SIG-M5 (cell line): ENCODE measurements at places on chromosomes 5 and 9.
A peak's percentile ranks its signal among the peaks of the same experiment; 100 is the strongest.

DNA sequence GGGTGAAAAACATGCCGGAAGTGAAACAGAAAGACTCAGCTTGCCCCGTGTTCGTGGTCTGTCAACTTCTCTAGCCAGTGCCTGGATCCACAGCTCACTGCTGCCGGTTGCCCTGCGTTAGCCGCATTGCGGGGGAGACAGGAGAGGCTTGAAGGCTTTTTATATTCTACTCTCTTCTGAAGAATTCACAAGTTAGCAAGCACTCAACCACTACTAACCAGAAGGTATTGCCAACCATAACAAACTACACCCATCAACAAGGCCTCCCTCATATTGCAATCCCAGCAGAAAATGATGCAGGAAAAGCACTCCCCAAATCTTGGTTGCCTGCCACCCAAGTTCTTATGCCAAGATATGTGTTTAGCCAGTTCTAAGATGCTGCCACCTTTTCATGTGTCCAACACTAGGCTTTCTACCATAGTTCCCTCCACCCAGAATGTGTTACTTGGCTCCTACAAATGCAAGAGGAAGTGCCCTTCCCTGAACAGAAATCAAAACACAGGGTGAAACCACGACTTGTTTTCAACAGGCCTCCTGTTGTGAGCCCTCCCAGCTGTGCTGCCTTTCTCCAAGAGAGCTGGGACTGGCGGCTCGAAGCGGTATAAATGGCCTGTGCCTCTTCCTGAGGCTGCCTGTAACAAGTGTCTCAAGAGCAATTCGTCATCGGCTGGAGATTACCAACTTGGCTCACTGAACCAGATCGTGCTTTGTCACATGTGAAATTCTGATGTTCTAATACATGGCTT lies 129.0 kb downstream of the SNX18 start:
- peak; percentile 95 for DNase-seq

- no peak for DNase-seq
Observed at GRCh38 chr5:7886849-7887475, 18.0 kb downstream of the MTRR start.

DNA sequence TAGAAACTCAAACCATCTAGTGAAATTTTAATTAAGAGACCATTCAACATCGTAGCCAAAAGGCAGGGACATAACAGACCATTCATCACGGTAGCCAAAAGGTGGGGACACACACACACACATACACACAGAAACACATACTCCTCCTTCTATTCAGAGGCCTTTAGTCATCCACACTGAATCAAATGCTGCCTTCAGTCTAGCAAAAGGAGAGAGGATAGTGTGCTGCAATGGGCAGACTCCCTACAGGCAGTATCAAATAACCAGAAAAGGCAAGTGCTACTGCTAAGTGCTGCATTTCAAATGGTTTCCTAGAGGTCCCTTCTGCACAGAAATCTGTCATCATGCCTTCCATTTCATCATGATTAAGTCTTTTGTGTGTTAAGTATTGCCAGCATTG lies 303.9 kb downstream of the TRIM32 start:
- no peak for DNase-seq

DNA sequence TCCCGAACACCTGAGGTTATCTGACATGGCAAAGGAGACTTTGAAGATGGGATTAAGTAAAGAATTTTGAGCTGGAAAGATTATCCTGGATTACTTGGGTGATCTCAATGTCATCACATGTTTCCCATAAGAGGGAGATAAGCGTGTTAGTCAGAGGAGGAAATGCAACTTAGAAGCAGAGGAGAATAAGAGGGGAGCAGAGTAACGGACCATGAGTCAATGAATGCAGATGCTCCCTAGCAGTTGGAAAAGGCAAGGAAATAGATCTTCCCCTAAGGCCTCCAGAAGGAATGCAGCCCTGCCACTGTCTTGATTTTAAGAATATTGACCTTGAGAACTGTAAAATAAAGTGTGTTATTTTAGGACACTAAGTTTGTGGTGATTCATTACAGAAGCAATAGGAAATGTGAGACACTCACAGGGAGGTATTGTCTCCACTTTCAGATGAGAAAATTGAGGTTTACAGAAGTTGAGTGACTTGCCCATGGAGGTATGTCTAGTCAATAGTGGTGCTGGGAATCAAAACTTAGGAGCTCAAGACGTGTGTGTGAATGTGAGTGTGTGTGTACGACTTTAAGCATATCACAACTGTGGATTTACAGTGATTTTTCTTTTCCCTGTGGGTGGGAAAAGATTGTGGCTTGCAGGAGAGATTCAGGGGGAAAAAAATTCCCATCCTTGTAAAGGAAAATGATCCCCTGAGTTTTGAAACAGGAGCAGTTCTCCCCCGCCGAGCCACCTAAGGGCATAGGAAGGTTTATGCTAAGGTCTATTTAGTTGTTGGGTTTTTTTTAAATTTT lies 125.3 kb downstream of the TRIM32 start:
- DNase-seq, result no peak

DNA sequence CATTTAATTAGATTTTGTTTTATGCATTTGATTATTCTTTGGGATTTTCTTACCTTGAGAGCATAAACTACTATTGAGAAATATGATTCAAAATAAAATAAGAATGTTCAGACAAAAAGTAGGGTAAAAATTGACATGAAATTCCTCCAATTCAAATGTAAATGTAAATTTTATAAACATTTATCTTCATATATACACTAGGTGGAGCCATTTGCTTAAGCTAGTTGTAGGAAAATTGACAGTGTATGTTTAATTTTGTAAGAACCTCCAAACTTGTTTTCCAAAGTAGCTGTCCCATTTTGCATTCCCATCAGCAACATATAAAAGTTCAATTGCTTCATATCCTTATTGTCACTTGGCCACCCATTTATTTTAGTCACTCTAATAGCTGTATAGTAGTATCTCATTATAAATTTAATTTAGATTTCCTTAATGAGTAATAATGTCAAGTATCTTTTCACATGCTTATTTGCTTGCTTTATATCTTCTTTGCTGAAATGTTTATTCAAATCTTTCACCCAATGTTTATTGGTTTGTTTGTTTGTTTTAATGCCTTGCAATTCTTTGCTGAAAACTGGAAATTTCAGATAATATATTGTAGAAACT lies 37.6 kb upstream of the SLCO6A1 start:
- no peak for DNase-seq

DNA sequence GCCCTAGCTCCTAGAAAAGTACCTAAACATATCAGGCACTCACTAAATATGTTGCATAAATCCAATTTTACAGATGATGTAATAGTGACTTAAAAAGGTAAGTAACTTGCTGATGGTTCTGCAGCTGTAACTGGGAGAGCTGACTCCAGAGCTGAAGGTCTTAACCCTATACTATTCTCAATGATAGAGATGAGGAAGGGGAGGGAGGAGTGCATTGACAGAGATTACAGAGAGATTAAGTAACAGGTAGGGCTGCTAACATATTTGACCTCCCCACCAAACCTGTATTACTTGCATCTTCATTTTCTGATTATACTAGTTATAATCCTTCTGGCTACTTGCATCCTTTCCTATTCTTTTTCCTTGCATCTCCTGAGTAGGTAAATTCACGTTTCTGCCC lies 255.4 kb upstream of the EFNA5 start:
- DNase-seq, result no peak

- DNase-seq, result no peak
Observed at GRCh38 chr5:53265043-53265442, 155.5 kb upstream of the MOCS2 start.

DNA sequence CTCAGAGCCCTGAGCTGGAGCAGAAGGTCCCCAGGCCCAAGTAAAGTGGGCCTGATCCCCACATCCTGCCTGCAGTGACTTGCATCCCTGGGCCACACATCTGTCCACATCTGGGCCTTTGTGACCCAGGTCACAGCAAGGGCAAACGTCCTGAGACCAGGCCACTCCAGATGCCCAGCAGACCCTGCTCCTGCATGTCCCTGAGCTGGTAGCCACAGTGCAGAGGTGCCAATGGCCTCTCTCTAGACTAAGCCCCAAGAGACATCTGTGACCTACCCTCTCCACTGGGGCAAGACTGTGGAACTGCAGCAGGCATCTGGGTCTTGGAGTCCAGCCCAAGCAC lies 2.5 kb downstream of the FLT4 start:
- DNase-seq, result no peak

- DNase-seq, result no peak
Observed at GRCh38 chr5:177524539-177524900, 7.8 kb upstream of the DDX41 start.

- DNase-seq, result no peak
Observed at GRCh38 chr5:133552925-133553525, 59.3 kb downstream of the FSTL4 start.

GRCh38 chr5:98365126-98365525 lies 408.3 kb upstream of the RGMB start:
- no peak for DNase-seq

- no peak for DNase-seq
Observed at GRCh38 chr5:179211631-179212030, 133.6 kb downstream of the ADAMTS2 start.

DNA sequence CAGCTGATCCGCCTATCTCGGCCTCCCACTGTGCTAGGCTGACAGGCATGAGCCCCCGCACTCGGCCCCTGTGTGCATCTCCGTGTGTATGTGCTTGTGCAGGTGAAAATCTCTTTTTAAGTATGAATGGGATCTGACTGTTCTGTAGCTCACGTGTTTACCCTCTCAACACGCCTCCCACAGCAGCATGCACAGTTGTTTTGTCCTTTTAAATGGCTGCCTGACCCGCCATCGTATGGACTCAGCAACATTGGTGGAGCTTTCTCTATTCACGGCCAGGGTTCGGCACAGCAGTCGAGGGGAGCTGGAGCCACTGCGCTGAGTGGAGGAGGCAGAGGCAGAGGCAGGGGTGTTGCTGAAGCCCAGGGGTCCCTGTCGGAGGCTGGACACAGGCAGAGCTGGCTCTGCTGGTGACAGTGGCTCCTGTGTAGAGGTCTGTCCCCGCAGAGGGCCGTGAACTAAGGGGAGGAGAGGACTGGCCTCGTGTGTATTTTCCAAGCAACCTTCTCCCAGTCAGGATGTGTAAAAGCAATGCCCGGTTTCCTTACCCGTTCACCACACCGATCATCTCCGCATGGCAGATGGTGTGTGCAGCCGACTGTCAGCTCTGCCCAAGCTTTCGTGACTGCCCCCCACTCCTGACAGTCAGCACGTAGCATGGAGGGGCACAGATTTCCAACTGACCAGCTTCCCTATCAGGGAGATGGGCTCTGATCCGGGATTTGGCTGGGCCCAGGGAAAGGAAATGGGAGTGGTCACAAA lies 37.3 kb downstream of the MRPL36 start:
- DNase-seq, result no peak

GRCh38 chr5:154015071-154015693 lies 23.5 kb downstream of the FAM114A2 start:
- DNase-seq, result no peak

DNA sequence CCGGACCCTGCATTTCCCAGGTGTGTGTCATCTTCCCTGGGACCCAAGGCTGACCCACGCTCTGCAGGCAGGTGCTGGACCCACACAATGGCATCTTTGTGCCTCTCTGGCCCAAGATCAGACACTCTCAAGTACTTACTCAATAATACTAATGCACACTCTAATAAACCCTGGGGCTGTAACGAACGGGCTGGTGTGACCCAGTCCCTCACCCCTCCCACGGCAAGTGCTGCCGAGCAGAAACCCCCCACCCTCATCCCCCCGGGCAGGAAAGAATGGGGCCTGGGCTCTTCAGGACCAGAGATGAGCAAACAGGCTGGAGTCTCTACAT lies 1.1 kb upstream of the OBP2B start:
- no peak for DNase-seq

- no peak for DNase-seq
Observed at GRCh38 chr9:3676766-3677165, 151.0 kb upstream of the RFX3 start.

DNA sequence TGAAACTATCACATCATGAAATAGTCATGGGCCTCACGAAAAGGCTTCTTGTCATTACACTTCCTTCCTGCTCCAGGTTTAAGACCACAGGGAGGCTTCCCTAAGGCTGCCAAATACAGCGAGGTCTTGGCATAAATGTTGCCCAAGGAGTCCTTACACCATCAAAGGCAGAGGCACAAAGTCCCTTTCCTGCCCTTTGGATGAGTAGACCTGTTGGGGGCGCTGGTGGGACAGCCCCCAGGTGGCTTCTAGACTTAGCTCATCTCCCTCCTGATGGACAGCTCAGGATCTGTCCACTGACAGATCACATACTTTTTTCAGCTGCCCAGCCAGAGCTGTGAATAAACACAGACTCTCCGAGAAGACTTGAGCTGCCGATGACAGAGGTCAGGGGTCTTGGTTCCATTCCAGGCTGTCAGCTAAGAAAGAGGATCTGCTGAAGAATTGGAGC lies 15.5 kb upstream of the MEGF9 start:
- peak; percentile 11 for DNase-seq

- no peak for DNase-seq
Observed at GRCh38 chr9:122322553-122322952, 48.3 kb upstream of the PTGS1 start.

GRCh38 chr9:36148311-36149051 lies 11.9 kb downstream of the GLIPR2 start:
- DNase-seq, result no peak

GRCh38 chr9:129143031-129143927 lies 32.1 kb downstream of the PTPA start:
- no peak for DNase-seq

- DNase-seq, result no peak
Observed at GRCh38 chr9:114588210-114588609, 641 bp downstream of the ATP6V1G1 start.

DNA sequence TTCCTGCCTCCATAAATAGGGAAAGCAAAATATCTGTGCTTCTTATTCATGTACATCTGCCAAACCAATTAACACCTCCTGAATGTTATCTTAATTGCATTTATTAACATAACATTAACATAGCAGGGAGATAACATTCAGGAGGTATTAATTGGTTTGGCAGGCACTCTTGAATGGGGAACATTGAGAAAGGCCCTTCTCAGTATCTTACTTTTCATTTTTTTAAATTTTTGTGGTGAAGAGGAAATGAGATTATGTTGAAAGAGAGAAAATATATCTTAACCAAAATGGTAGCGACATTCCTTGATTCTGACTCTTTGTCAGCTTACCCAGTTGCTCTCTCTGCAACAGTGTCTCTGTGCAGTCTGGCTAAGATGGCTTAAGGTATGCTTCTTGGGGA lies 100.4 kb upstream of the TLE1 start:
- DNase-seq, result no peak

DNA sequence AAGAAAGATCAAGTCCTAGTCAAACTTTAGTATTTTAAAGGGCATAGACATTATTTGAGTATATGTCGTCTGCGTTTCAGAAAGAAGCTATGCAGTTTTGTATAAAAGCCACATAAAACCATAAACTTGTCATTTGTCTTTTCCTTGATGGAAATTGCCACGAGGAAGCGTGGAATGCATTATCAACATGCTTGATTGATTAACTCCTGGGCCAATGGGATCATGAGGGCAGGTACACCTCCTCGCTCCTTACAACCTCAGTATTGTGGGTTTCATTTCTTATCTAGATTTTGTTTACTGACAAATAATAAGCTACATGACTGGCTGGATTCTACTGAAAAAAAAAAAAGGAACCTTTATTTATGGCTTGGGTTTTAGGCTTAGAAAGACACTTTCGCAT lies 122.5 kb upstream of the RFX3 start:
- no peak for DNase-seq
